Colonic mucosa (tissue), 4 donors: ENCODE measurements at places on chromosomes 1 and 21.

DNA sequence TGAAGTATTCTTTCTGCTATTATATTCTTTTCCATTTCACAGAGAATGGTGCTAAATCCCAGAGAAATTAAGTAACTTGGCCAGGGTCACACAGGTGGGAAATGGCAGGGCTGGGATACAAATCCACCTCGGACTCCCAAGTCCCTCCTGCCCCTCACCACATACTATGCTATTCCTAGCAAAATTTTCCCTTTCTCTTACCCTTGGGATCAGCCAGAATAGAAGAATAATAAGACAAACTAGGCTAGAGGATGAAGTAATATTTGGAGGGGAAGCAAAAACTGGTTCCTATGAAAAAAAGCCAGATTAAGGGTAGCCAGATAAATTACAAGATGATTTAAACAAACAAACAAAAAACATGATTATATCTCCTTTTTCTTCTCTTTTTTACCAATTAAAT lies 62.5 kb downstream of the TGFB2 start:
- no peak overlapping the region for H3K27ac ChIP-seq
- H3K27me3 ChIP-seq: no peaks in the 10 kb centered on the region
- H3K36me3 ChIP-seq: no peaks in the 10 kb centered on the region
- no peaks in the 10 kb centered on the region for H3K4me1 ChIP-seq
- no peak overlapping the region for H3K4me3 ChIP-seq

DNA sequence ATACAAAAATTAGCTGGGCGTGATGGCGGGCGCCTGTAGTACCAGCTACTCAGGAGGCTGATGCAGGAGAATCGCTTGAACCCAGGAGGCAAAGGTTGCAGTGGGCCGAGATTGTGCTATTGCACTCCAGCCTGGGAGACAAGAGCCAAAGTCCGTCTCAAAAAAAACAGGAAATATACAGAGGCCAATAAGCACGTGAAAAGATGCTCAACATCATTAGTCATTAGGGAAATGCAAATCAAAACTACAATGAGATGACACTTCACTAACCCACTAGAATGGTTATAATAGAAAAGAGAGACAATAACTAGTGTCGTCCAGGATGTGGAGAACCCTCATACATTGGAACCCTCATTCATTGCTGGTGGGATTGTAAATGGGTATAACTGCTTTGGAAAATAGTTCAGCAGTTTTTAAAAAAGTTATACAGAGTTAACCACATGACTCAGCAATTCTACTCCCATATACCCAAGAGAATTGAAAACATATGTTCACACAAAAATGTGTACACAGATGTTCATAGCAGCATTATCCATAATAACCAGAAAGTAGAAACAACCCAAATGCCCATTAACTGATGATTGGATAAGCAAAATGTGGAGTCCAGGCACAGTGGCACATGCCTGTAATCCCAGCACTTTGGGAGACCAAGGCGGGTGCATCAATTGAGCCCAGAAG lies 6.4 kb upstream of the E2F2 start:
- H3K36me3 ChIP-seq: no peaks in the 10 kb centered on the region
- H3K27ac ChIP-seq: no peak overlapping the region
- H3K4me3 ChIP-seq: no peak overlapping the region
- no peaks in the 10 kb centered on the region for H3K4me1 ChIP-seq
- no peak for DNase-seq

DNA sequence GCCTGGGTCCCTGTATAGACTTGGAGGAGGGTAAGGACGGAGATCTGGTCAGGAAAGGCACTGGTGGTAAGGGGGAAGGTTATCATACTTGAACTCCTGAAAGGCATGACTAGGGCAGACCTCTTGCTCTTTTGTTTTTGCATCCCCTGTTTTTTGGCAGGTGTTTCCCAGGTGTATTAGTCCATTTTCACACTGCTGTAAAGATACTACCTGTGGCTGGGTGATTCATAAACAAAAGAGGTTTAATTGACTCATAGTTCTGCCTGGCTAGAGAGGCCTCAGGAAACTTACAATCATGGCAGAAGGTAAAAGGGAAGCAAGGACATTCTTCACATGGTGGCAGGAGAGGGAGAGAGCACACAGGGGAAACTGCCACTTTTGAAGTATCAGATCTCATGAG lies 57.2 kb upstream of the APOBEC4 start:
- DNase-seq: no peak
- H3K36me3 ChIP-seq: no peaks in the 10 kb centered on the region
- H3K27me3 ChIP-seq: no peaks in the 10 kb centered on the region
- H3K27ac ChIP-seq: no peak overlapping the region
- H3K4me3 ChIP-seq: no peak overlapping the region
- no peaks in the 10 kb centered on the region for H3K4me1 ChIP-seq

DNA sequence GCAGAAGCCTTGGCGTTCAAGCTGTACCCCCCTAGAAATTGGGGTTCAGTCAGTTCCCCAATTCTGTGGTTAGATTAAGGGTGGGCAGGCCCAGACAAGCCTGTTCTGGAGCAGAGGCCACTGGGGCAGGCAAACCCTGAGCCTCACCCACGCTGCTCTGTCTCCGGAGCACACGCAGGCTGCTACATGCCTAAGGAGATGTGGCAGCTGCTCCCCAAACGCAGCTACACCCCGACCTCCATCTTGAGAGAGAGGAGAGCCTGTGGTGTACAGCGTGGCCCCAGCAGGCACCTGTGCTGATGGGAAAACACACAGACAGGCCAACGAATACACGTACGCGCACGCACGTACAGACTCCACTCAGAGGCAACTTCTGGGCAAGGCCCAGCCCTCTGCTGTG lies 33.9 kb upstream of the GRHL3 start:
- H3K36me3 ChIP-seq: no peaks in the 10 kb centered on the region
- H3K27ac ChIP-seq: no peak overlapping the region
- peaks cover 5% of the 10 kb centered on the region for H3K4me1 ChIP-seq
- no peaks in the 10 kb centered on the region for H3K27me3 ChIP-seq
- H3K4me3 ChIP-seq: no peak overlapping the region
- no peak for DNase-seq

DNA sequence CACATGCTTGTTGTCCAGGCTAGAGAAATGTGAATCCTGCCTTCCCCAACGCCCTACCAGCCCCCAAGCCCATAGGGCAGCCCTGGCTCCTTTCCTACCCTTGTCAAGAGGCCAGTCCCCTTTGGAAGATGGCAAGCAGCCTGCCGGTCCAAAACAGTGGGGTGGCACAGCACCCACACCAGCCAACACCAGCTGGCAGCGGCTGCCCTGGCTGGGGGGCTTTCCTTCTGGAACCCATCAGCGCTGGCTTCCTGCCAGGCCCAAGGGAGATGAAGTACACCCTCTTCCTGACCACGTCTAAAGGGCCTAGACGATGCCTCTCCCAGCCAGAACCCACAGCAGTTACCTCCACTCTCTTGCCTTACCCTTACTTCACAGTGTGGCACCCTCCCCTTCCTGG lies 24.2 kb downstream of the KCNN3 start:
- H3K4me1 ChIP-seq: no peaks in the 10 kb centered on the region
- H3K27me3 ChIP-seq: no peaks in the 10 kb centered on the region
- H3K27ac ChIP-seq: no peak overlapping the region
- no peak for DNase-seq
- H3K36me3 ChIP-seq: no peaks in the 10 kb centered on the region

- H3K4me1 ChIP-seq: no peaks in the 10 kb centered on the region
- no peak overlapping the region for H3K27ac ChIP-seq
- H3K4me3 ChIP-seq: no peak overlapping the region
- no peak for DNase-seq
Observed at GRCh38 chr1:4773226-4773625, 118.8 kb downstream of the AJAP1 start.

DNA sequence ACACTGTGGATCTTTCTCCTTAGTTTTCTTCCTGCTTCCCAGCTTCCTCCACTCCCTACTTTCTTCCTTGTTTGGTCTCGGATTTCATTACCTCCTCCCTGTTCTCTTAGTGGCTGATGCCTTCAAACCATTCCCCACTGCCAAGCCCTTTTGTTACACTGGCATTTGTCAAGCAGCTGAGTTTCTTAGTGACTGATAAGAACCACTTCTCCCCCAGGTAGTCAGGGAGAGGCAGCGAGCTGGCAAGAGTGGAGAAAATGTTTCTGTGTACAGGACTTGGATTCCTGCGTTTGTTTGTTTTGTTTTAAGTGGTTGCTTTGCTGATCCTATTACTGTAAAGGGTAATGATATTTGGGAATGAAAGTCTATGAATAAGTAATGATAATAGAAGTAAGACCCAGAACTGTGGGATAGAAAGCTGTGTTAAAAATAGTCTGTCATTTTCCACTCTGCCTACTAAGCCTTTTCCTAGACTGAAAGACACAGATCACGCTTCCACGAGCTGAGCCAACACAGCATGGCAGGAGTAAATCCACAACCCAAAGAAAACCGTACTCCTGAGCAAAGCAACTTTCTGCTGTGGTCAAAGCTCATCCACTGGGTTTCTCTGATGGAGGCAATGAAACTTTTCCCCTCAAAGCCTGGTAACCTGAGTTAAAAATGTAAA lies 10.1 kb upstream of the SERTAD4 start:
- DNase-seq: peak; percentile 70
- no peak overlapping the region for H3K4me3 ChIP-seq
- no peaks in the 10 kb centered on the region for H3K36me3 ChIP-seq
- H3K4me1 ChIP-seq: peaks cover 13% of the 10 kb centered on the region
- H3K27me3 ChIP-seq: no peaks in the 10 kb centered on the region
- H3K27ac ChIP-seq: peak overlapping the region; percentile 79
